Dermis microvascular lymphatic vessel endothelial cell (primary cell): ENCODE measurements at places on chromosomes 7 and 10. TPM values are rescaled to one million over a fixed set of nuclear protein-coding genes. Genes with fewer than 3 reads are reported as not detected.
A peak's percentile ranks its signal among the peaks of the same experiment; 100 is the strongest.

The CRPPA gene
- 1.2 and 1.8 TPM in 2 replicates for total RNA-seq

The ZNF786 gene
- total RNA-seq: 4.9 and 7.3 TPM in 2 replicates

The C10orf90 gene
- total RNA-seq: not detected in 2 replicates

The ACSM6 gene
- total RNA-seq: not detected in 2 replicates

The ZWINT gene
- 18.8 and 40.1 TPM in 2 replicates for total RNA-seq

The TMEM178B gene
- total RNA-seq: under 0.01 TPM in 2 replicates

The DLX5 gene
- total RNA-seq: not detected in 2 replicates

DNA sequence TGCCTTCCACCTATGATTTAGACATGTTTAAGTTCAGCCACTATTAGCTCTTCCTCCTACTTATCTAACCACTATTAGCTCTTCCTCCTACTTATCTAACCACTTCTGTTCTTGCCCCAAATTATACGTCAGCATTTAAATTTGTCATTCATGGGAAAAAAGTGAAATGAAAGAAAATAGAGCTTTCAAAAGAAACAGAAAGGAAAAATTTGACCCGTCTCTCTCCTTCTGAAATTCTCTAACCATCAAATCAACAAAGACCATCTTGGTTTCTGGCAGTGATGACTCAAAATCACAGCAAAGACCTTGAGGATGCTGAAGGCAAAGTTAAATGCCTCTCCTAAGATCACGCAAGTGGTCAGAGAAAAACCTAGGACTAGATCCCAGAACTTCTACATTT is 2.6 kb downstream of the LIPA start:
- DNase-seq: no peak

DNA sequence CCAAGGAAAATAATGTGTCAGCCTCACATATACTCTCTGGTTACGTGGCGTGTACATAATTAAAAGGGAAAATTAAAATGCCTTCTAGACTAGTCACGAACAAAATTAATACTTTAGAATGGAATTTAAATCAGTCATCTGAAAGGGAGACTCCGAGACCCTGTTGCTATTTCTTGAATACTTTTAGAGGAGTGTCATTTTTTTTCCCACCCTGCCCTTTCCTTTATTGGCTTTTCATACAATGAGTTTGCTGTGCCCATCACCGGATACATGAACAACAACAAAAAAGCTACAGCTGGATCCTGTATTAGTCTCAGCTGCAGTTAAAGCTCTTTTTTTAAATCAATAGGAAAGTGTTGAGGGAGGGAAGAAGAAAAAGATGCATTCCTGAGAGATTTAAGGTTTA is 20.1 kb downstream of the CYTH3 start:
- peak; percentile 55 for DNase-seq

- DNase-seq: no peak
These were observed 150.8 kb downstream of the NSUN6 start for GRCh38 chr10:18500576-18500975.

- DNase-seq: peak; percentile 39
These were observed 44.6 kb upstream of the TSPAN13 start for GRCh38 chr7:16708980-16709379.
